ENCODE measurements at places on chromosomes 4 and X.

- no peak for DNase-seq
Measured at GRCh38 chrX:14051416-14051815, 21.7 kb upstream of the GEMIN8 start.

GRCh38 chr4:39062770-39063097 lies 702 bp downstream of the KLHL5 start:
- DNase-seq: no peak

DNA sequence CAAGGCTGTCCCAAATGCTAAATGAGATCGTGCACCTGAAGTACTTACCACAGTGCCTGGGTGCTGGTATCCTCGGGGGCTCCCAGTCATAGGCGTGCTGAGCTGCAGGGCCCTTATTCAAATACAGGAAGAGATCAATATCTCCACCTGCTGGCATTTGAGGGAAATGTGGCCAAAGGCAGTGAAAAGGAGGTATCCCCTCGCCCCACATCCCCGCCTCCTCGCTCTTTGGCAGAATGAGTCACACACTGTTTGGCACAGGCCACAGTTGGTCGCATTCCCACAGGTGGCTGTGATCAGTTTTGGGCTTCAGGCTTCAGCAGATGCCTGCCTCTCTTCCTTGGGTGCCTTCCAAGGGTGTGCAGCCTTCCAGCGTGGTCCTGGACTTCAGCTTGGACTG lies 28.4 kb downstream of the ZNF185 start:
- peak; percentile 16 for DNase-seq

- no peak for DNase-seq
Measured at GRCh38 chr4:110132816-110133719, 65.3 kb downstream of the ELOVL6 start.

DNA sequence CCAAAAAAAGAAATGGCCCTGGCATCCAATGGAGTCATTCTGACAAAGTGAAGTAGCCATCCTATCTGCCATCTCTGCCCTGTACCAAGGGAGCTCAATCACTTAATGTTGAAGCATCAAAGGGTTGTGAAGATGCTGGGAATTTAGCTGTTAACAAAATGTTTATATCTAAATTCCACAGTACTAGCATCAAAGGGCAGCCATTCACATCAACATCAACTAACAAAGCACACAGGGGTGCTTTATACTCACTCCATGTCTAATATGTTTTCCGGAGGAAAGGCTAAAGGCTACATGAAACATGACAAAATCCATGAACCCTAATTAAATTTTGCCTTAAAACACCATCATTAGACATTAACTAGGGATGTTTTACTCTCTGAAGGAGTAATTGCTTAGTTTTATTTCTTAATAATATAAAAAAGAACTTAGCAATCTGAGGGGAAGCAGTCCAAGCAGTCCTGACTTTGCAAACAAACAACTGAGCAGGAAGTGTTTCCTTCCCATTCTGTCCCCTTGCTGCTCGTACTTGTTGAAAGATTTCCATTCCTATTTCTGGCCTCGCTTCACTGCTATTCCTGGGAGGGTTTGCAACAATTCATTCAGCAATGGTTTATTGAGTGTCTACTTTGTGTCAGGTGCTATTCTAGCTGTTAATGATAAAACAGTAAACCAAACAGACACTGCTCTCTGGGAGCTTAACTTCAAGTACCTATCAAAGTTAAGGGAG lies 208.6 kb upstream of the SLC7A11 start:
- DNase-seq: no peak

- DNase-seq: no peak
Measured at GRCh38 chrX:11733614-11734013, 24.4 kb upstream of the MSL3 start.

DNA sequence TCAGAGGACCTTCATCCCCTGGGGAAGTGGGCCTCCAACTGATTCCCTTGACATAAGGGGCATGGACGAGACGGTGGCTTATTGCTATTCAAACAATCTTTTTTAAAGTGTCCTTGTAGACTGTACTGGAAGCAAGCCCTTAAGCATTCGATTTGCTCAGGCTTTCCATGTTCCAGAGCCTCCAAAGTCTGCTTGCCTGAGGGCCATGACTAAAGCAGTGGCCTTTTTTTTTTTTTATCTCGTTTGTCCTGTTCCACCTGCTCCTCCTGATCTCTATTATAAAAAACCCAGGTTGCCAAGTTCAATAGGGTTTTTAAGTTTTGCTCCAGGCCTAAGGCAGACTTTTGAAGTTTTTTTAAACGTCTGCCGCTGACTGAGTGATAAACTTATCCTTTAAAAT lies 103.7 kb upstream of the AADAT start:
- DNase-seq: no peak

- DNase-seq: no peak
Measured at GRCh38 chrX:10566716-10567097, 53.7 kb downstream of the MID1 start.

GRCh38 chr4:54659749-54660535 lies 2.2 kb downstream of the KIT start:
- DNase-seq: no peak

DNA sequence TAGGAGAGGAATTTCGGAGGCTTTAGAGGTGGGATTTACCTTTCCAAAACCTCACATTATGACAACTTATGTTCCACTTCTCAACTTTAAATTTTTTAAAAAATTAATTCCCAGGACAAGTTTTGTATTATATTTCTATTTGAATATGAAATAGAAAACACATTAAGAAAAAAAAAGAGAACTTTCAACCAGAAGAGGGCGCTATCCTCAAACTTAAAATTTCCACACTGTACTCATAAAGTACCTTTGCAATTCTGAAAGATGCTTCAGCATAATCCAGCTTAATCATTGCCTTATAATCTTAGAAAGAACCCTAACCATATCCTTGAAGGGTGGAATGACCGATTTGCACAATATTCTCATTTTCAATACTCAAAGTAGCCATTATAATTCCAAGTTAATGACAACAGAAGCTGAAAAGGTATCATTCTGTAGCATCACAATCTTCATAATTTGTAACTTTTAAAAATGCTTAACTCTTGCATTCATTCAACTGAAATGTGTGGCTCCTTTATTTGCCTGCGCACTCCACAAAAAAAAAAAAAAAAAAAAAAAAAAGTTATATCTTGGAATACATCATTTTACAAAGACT lies 158.0 kb downstream of the KCNIP4 start:
- DNase-seq: no peak

GRCh38 chrX:259692-260355 lies 21.4 kb upstream of the PLCXD1 start:
- no peak for DNase-seq

GRCh38 chrX:111008126-111008525 lies 87.9 kb upstream of the PAK3 start:
- DNase-seq: no peak

DNA sequence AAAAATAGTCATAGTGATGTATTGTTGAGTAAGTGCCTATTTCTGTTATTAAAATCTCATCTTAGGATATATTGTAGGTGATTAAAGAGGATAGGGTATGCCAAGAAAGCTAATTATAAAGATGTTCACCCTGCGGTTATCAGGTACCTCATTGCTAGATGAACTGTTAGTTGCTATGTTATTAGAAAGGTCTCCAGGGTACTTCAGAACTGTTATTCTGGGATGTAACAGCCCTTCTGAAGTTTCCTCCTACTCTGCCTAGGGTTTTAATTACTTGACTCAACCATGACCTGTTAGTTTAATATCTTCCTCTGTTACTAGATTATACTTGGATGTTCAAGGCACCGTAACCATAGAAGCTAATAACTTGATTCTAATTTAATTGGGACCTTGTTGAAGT lies 15.4 kb downstream of the TMPRSS11E start:
- DNase-seq: peak; percentile 38

GRCh38 chr4:23365086-23365485 lies 524.8 kb downstream of the PPARGC1A start:
- no peak for DNase-seq

GRCh38 chr4:105181259-105181658 lies 34.6 kb downstream of the TET2 start:
- no peak for DNase-seq

- DNase-seq: no peak
Measured at GRCh38 chr4:182494103-182494502, 250.9 kb downstream of the TENM3 start.

DNA sequence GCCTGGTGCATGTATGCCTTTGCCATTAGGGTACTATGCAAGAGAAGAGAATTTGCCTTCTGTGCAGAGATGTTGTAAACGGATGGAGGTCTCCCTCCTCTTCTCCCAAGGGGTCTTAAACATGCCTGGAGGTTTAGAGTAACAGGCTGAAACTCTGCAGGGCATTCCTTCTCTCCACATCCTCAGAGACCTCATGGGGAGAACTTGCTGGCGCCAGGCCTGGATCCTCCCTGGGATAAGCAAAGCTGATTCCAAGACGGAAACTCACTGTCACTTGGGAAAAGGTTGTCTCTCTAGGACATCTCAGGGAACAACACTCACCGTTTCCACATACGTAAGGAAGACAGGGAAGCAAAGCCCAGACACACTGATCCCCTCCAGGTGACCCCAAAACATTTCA lies 76.9 kb upstream of the GPM6B start:
- DNase-seq: no peak

GRCh38 chr4:187073820-187074219 lies 350.2 kb upstream of the FAT1 start:
- no peak for DNase-seq

DNA sequence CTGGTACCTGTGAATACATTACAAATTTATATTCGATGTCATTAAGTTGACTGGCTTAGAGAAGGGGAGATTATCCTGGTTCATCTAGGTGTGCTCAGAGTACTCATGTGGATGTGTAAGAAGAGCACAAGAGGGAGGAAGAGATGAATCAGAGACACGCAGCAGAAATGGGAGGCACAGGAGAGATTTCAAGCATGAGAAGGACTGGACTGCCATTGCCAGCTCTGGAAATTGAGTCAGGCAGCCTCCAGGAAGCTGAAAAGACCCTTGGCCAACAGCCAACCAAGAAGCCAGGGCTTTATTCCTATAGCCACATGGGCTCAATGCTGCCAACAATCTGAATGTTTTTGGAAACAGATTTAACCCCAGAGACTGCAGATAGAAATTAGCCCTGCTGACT lies 1390.0 kb downstream of the STIM2 start:
- DNase-seq: no peak

DNA sequence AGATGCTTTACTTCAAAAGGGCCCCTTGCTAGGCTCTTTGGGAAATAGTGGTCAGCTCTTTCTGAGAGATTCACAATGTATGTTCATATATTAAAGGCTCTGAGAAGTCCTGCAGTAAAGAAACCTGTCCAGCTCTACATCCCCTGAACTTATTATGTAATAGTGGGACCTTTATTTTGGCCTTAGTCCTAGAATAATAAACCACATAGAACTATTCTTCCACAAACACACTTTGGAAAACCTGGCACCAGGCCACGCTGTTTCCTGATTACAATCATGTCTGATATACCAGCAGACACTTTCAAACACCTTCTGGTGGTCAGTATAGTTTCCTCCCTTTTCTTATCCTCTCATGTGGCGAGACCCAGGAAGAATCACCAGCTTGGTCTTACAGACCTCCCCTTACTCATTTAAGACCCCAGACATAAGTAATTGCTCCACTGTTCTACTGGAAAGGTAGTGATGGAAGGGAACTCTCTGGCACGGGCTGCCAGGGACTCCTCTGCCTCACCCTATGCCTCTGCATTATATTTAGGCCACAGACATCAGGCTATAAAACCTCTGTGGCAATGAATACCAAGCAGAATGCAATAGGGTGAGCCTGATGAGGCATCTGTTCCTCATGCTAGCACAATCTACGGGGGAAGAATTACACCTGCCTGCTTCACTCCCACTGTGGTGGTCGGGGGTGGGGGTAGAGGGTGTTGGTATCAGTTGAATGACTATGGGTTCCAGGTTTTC lies 5.7 kb upstream of the PPEF1 start:
- DNase-seq: no peak

GRCh38 chr4:87931932-87932331 lies 43.6 kb upstream of the SPP1 start:
- DNase-seq: no peak

- DNase-seq: peak; percentile 86
Measured at GRCh38 chr4:73589887-73590801, 30.1 kb downstream of the RASSF6 start.

DNA sequence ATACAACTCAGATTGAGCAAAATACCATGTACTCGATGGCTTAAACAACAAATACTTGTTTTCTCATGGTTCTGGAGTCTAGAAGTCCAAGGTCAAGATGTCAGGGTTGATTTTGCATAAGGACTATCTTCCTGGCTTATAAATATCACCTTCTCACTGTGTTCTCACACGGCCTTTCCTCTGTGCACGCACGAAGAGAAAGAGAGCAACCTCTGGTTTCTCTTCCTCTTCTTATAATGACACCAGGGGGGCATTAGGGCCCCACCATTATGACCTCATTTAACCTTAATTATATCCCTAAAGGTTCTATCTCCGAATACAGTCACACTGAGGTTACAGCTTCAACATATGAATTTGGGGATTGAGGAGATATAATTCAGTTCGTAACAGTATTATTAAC lies 504.0 kb downstream of the MAGEE1 start:
- DNase-seq: no peak

- DNase-seq: no peak
Measured at GRCh38 chr4:26227601-26228229, 93.1 kb upstream of the RBPJ start.

DNA sequence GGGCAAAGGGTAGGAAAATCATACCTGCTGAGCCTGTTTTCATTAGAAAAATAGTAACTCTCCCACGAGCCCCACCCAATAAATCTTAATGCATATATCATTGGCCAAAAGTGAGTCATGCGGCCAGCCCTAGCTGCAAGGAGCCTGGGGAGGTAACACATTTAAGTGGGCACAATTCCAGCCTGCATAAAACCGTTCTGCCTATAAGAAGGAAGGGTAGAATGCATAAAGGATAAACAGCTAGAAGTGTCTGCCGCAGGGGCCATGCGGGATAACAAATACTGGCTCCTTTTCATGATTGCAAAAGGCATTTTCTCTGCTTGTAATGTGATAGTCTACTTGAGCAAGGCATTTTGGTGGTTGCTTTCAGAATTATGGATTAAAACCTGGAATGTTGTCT lies 37.1 kb downstream of the EFHC2 start:
- peak; percentile 56 for DNase-seq

DNA sequence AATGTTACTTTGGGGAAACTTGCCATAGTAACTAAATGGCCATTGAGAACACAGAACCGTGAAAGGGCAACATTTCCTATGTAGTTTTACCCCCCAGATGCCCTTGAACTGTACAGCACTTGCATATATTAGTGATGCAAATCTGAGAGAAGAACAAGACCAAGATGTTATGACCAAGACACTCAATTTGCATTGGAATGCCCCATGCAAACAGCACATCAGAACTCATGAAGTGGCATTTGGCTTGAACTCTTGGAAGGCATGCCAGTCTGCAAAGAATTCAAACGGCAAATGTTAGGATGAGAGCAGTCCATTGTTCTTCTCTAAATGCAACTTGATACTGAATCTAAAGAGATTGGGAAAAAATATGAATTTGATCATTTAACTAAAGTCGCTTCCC lies 139.4 kb upstream of the CXorf66 start:
- DNase-seq: no peak

DNA sequence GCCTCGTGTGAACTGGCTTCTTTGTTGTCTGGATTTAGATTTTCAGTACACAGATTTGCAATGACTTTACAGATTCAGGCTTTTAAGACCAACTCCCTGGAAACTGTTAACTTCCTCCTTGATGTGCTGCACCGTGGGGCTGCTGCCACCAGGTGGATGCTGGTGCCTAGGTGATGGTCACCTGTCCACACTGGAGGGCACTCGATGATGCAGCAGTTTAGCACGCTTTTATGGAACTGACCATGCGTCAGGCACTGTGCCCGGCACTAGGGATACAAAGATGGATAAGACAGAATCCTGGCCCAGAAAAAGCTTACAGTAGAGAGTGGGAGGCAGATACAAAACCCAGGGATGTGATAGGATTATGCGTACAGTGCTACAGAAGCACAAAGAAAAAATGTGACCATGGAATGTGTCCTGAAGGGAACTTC lies 180.7 kb downstream of the CEP135 start:
- DNase-seq: no peak

All from NCI-H1436 treated with DMSO at 0.1 percent for 48 hours (cell line).